ENCODE measurements at places on chromosomes 6 and 20.

DNA sequence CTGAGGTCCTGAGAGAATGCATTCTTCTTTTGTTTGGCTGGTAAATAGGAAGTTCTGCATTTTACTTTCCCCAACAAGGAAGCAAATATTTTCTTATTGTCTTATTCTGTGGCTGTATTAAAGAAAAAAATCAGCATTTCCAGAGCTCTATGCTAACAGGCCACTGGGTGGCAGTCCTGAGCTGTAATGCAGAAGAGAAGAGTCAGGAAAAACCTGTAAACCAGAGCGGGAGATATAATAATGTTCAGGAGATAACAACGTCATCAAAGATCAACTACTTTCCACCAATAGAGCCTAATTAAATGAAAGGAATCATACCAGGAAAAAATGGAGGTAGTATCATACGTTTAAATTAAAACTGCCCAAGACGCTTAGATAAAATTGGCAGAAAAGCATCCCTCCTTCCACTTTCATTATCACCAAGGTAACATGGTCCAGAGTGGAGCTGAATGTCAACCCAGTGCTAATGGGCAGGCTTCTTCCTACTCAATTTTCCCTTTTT is 55.6 kb upstream of the CARMIL1 start:
- DNase-seq: peak; percentile 82

- no peak for DNase-seq
These were observed 557 bp upstream of the DHX35 start for GRCh38 chr20:38961530-38962043.

DNA sequence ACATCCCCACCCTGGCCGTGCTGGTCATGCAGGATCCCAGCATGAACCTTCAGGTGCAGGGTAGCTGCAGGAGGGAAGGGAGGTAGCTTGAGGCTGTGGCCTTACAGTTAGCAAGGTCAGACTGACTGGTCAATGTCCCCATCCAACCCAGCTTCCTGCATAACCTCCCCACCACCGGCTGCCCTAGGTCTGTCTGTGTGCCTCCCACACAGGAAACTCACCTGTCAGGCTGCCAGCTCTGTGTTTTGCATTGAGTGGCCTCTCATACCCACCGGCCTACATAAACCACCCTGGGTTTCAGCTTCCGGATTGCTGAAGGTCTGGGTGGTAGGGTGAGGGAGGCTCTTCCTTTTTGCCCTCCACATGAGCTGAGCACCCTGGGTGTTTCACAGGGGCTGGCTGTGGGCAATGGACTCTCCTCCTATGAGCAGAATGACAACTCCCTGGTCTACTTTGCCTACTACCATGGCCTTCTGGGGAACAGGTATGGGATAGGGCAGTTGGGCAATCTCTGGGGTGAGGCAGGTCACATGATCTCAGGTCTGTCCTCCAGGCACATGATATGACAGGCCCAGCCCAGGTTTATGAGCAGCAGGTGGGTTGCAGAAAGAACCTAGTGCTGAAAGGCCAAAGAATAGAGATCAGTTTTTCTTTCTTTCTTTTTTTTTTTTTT is 1.8 kb downstream of the CTSA start:
- DNase-seq: no peak

DNA sequence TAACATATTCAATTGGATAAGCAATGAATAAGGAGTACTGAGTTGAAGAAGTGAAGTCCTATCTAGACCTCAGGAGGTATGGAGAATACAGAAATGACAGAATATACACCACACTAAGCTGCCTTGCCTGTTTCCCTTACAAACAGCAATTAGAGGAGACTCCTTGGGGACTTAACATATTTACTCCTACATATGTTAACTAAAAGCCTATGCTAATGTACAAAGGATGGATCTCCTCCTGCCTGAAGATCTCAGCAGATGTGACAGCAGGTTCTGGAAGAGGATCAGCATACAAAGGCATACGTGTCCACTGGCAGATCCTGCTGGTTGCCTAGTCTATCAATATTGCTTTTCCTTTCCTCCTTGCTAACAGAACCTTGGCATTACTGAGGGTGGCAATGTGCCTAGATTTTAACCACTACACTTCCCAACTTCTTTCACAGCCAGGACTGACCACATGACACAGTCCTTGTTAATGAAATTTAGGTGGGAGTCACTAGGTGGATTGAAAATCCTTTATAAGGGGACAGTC is 29.6 kb downstream of the PRKN start:
- DNase-seq: no peak

- DNase-seq: peak; percentile 11
These were observed 612.4 kb upstream of the IMPG1 start for GRCh38 chr6:76684875-76685274.

DNA sequence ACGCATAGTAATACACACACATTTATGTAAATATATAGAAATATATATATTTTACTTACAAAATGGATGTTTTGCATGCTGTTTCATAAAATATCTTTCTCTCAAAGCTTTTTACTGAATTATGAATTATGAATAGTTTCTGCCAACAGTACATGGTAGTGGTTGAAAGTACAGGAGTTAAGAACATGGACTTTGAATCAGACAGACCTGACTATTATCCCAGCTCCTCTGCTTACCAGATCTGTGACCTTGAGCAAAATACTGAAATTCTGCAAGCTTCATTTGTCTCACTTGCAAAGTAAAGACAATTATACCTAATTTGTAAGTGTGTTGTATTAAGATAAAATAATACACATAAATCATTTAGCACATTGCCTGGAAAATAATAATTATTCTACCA is 459.5 kb downstream of the EPM2A start:
- no peak for DNase-seq

GRCh38 chr20:63829945-63830835 is 874 bp downstream of the ZBTB46 start:
- DNase-seq: no peak

DNA sequence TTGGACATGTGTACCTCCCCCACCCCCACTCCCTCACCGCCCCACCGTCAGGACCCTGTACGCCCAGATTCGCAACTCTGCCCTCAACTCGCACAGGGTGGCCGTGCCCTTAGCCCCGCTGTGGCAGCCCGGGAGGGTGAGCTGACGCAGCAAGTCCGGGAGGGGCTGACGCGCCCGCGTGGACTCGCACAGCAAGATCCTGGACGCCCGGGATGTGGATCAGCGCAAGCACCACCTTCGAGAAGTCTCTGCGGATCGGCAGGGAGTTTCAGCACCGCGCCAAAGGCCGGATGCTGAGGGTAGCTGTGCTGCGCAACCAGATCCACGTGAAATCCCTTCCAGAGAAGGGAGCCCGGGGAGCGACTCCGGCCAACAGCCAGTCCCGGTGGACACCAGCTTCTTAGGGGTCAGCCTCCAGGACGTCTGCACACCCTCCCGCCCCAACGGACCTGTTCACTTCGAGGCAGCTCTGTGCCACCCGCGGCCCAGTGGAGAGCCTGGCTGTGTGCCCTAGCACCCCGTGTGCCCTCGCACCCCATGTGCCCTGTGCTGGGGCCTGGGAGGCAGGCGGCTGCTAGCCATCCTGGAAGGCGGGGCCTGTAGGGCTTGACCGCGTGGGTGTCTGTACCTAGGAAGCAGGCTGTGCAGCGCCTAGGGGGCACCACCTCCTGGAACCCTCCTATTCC is 6.7 kb upstream of the GJA10 start:
- no peak for DNase-seq

DNA sequence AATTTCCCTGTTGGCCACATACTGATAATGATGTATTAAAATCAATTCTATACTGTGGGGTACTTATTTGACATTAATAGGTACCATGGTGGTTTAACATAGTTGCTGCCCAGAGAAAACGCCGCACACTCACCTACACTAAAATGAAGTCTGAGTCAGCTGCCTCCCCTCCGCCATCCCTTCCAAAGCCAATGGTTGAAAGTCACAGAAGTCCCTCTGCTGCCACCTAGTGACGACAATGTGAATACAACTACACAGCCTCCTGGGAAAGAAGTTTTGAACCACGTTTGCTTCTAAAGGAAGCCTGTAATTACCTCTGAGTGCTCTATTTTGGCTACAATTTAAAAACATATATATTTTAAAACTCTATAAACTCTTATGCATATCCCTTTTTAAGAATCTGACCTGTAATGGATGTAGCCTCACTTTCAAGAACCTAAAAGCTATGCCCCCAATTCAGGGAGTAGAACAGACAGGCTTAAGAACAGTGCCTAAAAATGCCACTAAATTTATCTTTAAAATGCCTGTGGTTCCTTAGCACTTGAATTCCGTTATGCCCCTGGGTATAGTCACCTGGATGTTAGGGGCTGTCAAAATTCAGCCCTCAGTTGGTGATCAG is 20.6 kb upstream of the ECI2 start:
- DNase-seq: peak; percentile 85

GRCh38 chr6:135938576-135939207 is 87.2 kb downstream of the PDE7B start:
- DNase-seq: peak; percentile 37

- no peak for DNase-seq
These were observed 228.8 kb downstream of the SYNDIG1 start for GRCh38 chr20:24698189-24698588.

- no peak for DNase-seq
These were observed 30.1 kb downstream of the CYB5R4 start for GRCh38 chr6:83889621-83890020.

- no peak for DNase-seq
These were observed 1366.8 kb downstream of the EPHA7 start for GRCh38 chr6:92052513-92052912.

GRCh38 chr6:112690497-112691202 is 343.5 kb downstream of the RFPL4B start:
- DNase-seq: peak; percentile 87

DNA sequence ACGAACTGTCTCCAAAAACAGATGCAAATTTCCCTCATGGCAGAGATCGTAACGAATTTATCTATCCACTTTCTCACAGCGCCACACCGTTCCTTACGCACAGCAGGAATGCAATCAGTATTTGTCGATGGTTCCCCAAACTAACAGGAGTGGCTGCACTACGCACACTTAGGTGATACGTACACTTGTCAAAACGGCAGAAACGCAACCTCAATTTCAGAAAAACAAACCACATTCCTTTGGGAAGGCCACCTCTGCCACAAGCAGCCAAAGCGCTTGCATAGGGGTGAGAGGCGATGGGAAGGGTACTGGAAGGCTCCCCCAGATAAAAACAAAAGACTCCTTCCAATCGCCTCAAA is 638 bp downstream of the MDN1 start:
- peak; percentile 25 for DNase-seq

DNA sequence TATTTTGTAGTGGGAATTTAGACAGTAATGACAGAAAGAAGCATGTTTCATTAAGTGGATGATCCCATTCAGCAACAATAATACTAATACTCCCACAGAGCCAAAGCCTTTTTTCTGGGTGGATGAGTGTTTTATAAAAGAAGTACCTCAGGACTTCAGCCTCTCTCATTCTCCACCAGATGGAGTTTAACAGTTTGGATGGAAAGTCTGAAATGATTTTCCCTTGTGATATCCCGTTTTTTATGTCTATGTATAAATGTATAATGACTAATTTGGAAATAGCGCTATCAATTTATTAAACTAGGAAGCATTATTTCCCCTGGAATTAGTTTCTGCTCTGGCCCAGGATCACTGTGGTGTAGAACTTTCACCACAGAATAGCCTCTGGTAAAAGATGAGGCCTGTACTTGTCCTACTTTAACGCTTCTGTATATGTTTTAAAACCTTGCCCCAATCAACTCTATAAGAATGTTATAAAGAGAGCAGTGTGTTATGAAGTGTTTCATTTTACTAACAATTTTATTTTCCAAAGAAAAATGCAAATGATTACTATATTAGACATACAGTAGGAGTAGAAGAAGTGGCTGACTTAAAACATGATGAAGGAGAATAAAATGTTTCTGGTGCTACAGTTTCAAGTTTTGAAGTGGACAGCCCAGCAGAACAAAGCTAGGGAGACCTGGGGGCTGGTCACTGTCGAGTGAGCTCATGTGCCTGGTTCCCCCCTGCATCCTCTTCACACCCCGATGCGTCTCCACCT is 135.6 kb downstream of the HIVEP1 start:
- peak; percentile 22 for DNase-seq

GRCh38 chr6:7124636-7125035 is 16.9 kb downstream of the RREB1 start:
- no peak for DNase-seq

GRCh38 chr6:166029506-166029905 is 138.1 kb downstream of the TBXT start:
- no peak for DNase-seq

DNA sequence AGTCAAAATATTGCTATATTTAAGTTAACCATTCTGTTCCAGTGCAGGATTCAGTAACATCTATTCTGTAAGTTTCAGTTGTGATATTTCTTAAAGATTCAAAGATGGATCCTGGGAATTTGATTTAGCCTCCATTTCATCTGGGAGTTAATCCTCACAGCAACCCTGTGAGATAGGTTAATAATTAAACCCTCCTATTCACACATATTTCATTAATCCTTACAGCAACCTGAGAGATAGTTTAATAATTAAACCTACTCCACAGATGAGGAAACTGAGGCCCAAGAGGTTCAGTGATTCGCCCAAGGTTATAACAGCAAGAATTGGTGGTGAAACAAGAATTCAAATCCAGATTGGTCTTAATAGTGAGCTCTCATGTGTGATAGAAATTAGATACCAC is 10.9 kb upstream of the ZBTB2 start:
- DNase-seq: no peak

DNA sequence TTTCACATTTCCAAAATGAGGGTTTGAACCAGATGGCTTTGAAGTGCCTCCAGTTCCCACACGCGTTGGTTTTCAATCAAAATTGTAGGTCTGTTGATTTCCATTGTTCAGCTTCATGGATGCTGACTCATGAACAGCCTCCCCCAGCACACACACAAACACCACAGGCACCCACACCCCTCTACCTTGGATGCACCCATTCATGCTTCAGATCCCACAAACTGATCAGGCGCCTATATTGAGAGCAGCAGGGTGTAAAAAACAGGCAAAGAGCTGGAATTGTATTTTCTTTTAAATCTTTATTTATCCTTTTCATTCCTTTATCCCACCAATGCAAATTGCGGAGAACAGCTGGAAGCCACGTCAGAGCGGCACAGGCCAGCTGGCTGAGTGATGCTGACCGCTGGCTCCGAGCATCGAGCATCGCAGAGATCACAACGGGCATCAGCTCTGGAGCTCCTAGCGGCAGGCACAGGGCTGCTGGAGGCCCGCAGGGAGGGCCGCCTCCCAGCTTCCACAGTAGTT is 29.3 kb upstream of the TBC1D7 start:
- DNase-seq: no peak

Data from EH (cell line).